ENCODE measurements at places on chromosomes 5 and 9. TPM values are rescaled to one million over a fixed set of nuclear protein-coding genes. Genes with fewer than 3 reads are reported as not detected.

The HRH2 gene
- 14.4 TPM for total RNA-seq

The DMRTA1 gene
- total RNA-seq, result not detected

The STKLD1 gene
- total RNA-seq, result 1.1 TPM

The EIF4E1B gene
- not detected for total RNA-seq

The URM1 gene
- total RNA-seq, result 55.1 TPM

The TOR4A gene
- total RNA-seq, result 3.2 TPM

The ASPN gene
- not detected for total RNA-seq

The GABRA1 gene
- not detected for total RNA-seq

The HMCN2 gene
- not detected for total RNA-seq

The BARHL1 gene
- not detected for total RNA-seq

The NEURL1B gene
- total RNA-seq, result 0.23 TPM

The SYK gene
- 1.0 TPM for total RNA-seq

DNA sequence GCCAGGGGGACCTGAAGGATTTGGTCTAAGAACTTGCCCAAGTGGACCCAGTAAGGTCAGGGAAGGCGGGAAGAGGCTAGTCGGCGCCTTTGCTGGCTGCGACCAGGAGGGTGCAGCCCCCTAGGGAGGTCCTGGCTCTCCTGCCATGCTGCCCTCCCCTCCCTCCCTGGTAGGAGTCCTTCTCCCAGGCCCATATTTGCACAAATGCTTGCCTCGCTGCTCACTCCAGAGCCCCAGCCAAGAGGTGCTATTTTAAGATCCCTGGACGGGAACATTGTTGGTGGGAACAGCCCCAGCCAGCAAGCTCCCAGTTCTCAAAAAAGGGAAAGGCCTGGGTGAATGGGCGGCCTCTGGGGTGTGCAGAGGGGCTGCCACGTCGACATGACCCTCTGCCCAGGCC, 4.3 kb upstream of the IL17B start:
- no peak for DNase-seq

DNA sequence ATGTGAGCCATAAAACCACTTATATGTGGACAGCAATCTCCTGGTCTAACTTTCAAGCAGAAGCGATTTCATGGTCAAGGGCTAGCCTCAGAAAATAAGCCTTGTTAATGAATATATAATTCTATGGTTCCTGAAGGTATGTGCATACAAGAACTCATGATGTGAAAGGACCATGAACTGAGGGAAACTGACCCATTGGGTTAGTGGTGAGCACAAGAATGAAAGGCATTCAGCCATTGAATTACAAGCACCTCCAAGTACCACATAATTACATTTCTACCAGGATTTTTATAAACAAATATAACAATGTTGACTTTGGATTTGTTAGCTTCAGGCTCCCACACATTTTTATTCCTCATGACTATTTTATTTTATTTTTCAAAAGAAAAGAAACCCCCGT, 459.0 kb downstream of the TLE4 start:
- no peak for DNase-seq

GRCh38 chr5:82388181-82388580, 110.0 kb upstream of the RPS23 start:
- no peak for DNase-seq

- no peak for DNase-seq
These were observed 9.9 kb downstream of the POLR3G start for GRCh38 chr5:90484540-90484939.

DNA sequence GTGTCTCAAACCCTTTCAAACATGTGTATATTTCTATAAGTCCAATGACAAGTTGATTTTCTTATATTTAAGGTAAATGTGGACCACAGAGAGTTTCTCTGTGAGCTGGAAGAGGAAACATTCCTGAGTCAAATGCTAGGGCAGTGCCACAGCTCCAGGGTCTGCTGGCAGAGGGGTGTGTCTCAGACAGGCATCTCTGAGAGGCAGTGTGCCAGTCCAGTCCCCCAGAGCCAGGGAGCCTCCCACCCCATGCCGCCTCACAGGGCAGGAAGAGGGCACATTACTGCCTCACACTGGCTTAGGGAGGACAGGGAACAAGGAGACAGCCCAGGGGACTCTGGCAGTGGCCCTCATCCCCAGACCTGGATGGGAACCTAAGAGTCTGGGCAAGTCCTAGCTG, 120.2 kb downstream of the TENT4A start:
- no peak for DNase-seq

- DNase-seq, result no peak
These were observed 55.5 kb upstream of the SPATA31C2 start for GRCh38 chr9:88193766-88194165.

DNA sequence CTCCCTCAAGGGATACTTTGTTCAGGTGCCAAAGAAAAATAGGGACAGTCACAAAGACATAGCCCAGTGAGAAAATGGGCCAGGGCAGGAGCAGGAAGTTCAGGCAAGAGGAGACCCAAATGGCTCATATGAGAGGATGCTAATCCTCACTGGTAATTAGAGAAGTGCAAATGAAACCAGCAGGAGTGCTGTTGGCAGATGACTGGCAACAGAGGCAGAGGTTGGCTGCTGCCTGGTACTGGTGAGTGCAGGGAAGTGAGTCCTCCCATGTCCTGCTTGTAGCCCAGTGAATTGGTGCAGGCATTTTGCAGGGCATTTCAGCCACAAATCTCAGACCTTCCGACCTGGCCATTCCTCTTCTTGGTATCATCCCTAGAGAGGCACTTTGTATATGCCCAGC, 23.5 kb downstream of the ODF2 start:
- DNase-seq, result no peak

- no peak for DNase-seq
These were observed 103.5 kb downstream of the MVB12B start for GRCh38 chr9:126430124-126430523.

DNA sequence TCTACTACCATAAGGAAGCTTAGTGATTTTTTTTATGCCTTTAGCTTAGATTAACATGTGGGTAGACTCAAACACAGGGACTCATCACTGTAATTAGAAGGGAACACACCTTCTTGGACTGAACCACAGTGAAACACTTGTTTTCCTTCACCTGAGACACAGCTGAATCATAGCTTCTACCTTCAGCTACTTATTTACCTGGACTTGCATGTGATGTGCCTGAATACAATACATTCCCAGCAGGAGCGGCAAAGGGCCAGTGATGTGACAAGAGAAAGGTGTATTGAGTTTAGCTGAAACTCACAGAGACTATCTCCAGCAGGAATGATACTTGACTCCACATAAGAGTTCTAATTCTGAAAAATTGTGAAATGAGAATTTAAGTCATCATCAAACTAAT, 37.8 kb downstream of the GRAMD2B start:
- no peak for DNase-seq

DNA sequence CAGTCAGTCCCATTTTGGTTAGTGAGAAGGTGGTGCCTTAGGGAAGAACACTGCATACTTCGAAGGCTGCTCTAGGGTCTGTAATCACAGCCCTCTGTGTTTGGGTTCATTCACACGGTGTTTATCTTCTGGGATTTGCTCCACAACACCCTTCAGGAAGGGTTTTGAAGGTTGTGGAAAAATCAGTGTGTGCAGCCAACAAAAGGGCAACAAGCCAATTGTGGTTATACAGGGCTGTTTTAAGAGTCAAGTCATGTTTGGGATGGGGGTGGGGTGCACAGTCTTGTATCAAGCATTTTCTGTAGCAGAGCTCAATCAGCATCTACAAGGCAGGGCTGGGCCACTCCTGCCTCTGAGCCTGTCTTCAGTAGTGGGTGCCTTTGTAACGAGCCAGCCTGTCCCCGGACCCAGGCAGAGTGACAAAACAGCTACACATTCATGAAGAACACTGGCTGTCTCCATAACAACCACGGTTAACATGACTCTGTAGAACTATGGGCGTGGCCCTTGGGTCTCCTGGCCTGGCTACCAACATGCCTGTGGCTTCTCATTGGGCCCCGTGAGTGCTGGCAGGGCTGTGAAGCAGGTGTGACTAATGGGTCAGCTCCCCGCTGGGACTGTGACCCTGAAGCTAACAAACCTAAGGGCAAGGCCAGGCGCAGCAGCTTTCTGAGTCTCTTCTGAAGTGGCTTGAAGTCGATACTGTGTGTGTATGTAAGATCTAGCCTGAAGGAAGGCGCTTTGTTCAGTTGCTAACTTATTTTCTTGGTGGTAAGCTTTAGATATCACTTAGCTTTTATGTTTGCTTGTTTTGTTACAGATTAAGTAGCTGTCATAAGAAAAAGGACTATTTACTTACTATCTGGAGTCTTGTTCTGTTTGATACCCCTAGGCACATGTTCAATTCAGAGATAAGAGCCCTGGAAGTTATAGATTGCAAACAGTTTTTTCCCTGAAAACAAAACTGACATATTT, 27.9 kb upstream of the GOLM1 start:
- DNase-seq, result no peak

GRCh38 chr5:37873988-37874387, 34.1 kb upstream of the GDNF start:
- DNase-seq, result no peak

GRCh38 chr5:14516901-14517300, 64.7 kb upstream of the OTULINL start:
- no peak for DNase-seq

DNA sequence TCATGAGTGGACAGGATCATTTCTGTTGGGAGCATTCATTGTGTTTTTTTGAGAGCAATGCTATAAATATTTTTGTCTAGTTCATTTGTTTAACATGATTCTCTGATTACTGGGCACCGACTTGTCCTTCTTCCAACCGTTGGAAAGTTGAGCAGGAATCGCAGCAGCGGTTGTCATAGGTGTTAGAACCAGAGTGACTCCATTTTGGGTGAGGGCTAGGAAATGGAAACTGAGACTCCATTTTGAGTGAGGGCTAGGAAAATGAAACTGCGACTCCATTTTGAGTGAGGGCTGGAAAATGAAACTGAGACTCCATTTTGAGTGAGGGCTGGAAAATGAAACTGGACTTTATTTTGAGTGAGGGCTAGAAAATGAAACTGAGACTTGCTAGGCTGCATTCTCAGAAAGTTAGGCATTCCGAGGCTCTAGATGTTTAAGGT, 100.6 kb downstream of the ICE1 start:
- no peak for DNase-seq

GRCh38 chr9:107325842-107326241, 42.8 kb downstream of the RAD23B start:
- DNase-seq, result no peak

Data from T-cell (primary cell).